ENCODE measurements at places on chromosomes 12 and 14.

GRCh38 chr14:104370256-104370870 is 209.2 kb upstream of the C14orf180 start:
- DNase-seq: no peak

DNA sequence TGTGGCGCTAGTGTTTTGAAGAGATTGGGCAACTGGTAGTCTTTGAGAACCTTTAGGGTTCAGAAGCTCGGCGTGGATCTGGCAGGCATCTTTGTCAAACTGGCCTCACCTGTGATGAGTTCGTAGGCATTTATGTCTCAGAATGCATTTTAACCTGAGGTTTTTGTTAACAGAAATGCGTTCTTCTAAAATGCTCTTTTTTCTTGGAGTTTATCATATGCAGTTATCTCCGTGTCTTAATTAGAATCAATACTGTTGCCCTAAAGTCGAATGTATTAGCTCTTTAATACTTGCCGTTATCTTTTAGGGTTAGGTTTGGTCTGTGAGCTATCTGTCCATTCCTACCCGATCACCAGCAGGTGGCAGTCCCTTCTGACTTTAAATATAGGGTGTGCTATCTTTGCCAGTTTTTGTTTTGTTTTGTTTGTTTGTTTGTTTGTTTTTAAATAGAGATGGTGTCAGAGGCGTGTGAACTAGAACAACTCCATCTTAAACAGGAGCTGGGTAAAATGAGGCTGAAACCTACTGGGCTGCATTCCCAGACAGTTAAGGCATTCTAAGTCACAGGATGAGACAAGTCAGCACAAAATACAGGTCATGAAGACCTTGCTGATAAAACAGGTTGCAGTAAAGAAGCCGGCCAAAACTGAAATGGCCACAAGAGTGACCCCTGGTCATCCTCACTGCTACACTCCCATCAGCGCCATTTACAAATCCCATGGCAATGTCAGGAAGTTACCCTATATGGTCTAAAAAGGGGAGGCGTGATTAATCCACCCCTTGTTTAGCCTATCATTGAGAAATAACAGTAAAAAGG is 1.4 kb downstream of the ATF1 start:
- DNase-seq: peak; percentile 74

DNA sequence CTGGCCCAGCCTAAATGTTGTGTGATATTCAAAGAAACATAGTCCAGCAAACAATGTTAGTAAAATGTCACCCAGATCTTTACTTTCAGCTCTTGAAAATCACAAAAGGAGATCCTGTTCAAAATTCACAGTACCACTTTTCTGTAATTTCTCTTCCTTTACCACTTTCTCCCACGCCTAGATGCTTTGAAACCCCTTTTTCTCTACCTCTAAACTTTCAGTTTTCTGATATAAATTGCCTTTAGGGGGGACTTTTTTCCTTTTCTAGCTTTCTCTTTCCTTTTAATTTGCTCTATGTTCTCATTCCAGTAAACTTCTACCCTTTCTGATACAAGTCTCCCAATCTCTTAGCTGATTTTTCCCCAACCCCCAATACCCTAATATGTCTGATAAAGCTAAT is 101.8 kb downstream of the LMO3 start:
- DNase-seq: no peak

GRCh38 chr12:131065279-131065678 is 111.6 kb downstream of the ADGRD1 start:
- DNase-seq: no peak

DNA sequence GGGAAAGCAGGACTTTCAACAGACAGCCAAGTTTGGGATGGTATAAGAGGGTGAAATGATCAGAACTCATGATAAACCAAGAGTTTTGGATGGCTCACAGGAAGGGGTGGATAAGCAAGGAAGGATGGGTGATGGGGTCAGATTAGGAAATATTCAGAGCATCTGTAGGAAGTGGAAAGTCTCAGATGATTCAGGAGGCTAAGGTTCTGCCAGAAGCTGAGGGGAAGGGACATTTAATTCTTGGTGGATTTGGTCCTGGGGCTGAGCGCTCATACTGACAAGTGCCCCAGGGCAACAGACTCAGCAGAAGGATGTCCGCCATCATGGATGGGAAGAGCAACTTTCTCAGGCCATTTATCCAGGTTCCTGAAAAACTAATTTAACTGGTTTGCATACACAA is 28.4 kb upstream of the BDKRB2 start:
- DNase-seq: no peak

GRCh38 chr14:23384364-23385080 is 7.7 kb downstream of the CMTM5 start:
- DNase-seq: no peak

- no peak for DNase-seq
Observed at GRCh38 chr12:127903146-127903545, 363.8 kb upstream of the TMEM132C start.

DNA sequence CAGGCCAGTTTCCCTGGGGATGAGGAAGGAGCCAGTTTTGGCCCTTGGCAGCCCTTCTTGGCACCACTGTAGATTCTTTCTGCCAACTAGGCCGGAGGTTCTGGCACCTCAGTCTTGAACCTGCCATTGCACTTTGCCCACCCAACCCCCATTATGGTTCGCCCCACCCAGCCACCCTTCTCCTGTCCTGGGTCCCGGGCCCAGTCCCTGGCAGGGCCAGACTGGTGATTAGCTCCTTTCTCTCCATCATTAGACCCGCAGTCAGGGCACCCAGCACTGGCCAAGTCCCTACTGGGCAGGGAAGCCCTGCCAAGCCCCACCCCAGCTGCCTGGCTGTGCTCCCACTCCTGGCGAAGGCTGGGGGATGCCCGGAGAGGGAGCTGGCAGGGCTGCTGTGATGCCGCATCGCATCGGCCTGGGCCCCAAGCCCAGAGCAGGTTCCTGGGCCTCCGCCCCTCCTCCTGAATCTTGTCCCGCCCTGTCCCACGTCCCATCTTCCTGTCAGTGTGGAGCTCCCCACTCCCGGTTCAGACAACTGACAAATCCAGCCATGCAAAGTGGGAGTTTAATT is 9.8 kb downstream of the FAM222A start:
- DNase-seq: no peak

DNA sequence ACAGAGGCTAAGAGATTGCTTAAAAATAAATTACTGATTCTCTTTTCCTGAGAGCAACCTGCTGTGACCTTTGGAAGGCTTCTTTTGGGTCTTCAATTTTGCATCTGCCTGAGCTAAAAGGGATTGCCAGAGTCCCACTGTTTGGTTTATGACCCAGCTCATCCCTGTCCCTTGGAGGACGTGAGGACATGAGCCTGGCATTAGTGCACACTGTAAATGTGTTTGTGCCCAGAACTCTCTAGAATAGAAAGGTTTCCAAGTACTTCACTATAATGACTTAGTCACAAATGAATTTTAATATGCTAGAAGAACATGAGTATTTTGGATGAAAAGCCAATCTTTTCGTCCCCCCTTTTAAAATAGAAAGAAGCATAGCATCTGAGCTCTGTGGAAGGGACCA is 47.1 kb upstream of the CDKN3 start:
- DNase-seq: no peak

DNA sequence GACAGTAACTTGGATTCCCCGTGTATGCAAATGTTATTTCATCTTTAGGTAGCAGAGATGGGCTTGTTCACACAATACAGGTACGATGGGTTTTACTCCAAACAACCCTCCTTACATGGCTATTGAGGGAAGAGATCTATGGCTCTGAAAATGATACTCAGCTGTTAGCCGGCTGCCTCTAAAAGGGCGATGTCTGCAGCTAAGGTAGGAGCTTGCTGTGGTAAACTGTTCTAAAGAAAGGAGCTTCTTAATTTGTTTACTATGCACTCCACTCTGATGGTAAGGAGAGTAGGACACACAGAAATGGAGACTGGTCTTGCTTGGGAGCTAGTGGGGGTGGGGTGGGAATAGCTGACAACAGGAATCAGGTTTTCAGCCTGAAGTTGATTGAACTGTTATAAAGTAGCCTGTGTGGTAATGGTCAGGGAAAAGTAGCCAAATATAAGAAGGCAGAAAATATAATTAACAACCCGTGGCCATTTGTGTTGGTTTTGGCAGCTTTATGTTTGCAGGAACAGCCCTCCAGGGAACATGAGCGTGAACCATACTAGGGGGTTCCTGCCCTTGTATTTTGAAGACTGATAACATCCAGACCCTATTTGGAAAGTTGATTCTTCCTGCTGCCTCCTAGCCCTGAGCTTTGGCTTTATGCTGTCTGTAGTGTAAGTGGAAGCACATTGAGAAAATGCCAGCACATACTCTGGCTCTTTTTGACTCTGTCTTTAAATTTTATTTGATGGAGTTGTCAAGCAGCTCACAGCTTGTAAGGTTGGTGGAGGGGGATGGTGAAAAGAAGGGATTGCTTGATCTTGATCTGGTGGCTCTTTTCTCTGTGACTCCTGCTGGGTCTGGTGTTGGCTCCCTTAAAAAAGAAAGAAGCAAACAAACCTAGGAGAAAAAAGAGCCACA is 929.8 kb downstream of the DIO2 start:
- DNase-seq: no peak

DNA sequence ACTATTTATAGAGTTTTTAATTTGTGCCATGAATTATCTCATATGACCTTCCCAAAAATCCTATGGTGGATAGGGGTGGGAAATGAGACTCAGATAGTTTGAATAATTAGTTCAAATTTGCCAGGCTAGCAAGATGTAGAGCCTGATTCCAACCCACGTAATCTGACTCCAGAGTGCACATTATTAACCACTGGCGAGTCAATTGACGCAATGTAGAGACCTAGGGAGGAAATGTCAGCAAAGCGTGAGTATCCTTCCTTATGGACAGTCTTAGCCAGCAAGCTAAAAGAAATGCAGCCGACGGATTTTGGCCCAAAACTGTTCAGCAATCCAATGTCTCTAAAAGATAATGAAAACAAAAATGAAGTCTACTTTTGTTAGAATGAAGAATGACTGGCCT is 193.3 kb upstream of the KRR1 start:
- DNase-seq: no peak

- no peak for DNase-seq
Observed at GRCh38 chr14:26410189-26410685, 187.6 kb downstream of the NOVA1 start.

DNA sequence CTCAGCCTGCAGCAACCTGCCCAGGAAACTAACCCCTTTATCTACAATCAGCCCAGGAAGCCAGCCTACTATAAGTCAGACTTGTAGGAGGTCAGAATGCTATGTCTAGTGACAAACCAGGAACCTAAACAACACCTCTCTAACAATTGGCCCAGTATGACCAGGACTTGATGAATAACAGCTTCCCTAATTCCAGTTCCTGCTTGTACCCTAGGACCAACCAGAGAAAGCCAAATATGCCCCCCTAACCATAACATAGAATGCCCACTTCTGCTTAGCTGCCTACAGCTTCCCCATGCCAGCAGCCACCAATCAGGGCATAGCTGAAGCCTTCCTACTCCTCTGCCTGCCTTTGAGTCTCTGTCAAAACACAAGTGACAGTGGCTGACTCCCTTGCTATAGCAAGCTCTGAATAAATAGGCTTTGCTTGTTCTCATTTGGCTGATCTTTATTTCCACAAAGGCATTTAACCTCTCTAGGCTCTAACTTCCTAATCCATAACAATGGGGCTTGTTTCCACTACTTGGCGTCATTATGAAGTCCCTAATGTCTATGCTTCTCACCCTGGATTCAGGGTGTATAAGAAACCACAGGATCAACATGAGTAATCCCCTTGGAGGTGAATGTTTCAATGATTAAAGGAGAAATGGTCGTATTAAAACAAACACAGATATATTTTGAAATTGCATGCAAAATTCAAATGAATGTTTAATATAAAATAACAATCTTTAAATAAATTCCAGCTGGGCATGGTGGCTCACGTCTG is 220.2 kb downstream of the ANO6 start:
- peak; percentile 27 for DNase-seq

DNA sequence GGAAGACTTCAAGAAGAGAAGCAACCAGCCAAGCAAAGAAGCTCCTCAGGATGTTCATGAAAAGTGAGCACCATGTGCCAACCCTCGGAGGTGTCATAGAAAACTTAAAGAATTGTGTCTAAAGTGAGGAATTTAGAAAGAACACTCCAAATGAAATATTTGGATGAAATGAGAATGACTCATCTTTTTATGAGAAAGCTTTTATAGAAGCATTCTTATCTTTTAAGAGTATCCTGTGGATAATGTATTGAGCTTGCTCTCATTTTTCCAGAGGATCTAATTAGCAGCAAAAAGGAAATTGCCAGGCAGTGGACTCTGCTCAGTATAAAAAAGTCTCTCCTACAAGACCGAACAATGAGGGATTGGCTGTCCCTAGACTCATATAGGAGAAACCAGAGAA is 454.9 kb downstream of the LRIG3 start:
- DNase-seq: no peak

Data from OCI-M1 (cell line).